ENCODE measurements at places on chromosomes 7 and 10.

- DNase-seq: no peak
Measured at GRCh38 chr7:27262121-27262520, 19.5 kb downstream of the EVX1 start.

- DNase-seq: no peak
Measured at GRCh38 chr10:125451319-125451718, 231.6 kb downstream of the TEX36 start.

DNA sequence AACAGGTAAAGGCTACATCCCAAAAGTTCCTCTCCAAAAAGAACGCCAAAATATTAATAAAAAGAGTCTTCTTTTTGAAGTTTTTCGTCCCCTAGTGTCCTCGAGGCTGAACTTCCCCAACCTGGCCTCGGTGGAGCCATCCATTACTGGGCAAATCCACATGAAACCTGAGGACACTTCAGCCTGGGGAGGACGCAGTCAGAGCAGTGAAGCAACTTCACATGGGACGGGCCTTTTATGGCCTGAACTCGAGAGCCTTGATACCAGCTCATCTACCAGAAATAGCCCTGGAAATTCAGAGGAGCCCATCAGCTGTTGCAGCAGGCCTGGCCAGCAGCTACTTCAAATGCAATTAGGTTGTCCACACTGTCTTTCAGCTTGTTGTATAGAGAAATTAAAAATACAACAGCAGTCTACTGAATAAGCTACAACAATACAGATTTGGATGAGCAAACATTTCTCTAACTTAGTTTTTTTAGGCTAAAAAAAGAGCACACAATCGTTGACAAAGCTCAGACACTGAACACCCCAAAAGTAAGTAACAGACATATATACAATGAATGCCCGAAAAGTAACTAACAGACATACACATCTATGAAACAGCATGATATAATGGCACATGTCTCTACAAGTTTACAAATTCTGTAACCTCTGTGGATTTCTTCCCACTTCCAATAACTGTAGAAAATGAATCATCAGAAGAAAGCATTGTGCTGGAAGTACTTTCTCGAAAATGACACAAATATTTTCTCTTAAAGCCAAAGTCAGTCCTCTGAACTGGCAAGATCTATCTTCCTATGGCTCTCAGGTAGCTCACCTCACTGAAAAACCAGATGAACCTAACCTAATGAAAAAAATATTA lies at the start of gene SVIL:
TSS of gene SVIL (minus strand) at position 208 of the 862 bp plus-strand sequence. CDS start 79,913 bp downstream, outside the sequence.
- no peak for DNase-seq

GRCh38 chr10:118032564-118032963 lies 14.2 kb downstream of the RAB11FIP2 start:
- DNase-seq: no peak

DNA sequence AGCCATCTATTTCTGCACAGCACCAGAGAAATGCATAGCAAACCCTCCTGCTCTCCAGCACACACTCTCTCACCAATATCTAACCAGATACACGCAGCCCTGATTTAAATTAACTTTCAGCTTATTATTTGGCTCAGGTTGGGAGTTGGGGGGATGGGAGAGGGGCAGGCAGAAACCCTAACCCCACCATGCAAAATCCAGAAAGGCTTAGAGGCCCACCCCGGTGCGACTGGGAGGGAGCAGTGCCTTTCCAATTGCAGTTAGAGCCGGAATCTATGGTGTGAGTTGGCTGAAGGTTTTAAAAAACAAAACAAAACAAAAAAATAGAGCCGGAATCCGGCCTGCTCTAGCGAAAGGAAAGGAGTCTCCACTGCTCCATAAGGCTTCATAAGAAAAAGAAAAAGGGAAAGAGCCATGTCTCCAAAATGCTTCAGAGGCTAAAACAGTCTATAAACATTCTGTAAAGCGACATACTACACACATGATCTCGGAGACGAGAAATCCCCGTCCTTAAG lies 2.9 kb downstream of the IGF2BP3 start:
- DNase-seq: no peak

GRCh38 chr7:40697653-40698052 lies 562.8 kb downstream of the SUGCT start:
- DNase-seq: no peak

GRCh38 chr7:65960351-65961074 lies 21.5 kb downstream of the GUSB start:
- no peak for DNase-seq

DNA sequence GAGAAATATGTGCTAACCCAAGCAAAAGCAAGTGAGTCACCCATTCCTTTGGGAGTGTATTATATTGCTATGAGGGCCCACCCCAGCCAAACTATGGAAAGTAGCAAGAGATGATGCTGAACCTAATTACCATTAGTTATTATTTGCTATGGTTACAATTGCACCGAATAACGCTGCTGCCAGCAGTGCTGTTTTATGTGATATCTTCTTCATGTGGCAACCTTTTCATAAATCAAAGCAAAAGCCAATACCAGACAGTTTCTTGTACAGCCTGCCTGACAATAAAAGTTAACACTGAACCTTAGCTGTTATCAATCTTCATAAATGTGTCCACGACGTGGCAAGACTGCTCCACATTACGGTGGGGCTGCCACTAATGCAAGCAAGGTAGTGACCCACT lies 241.7 kb upstream of the PLXNA4 start:
- DNase-seq: no peak

- no peak for DNase-seq
Measured at GRCh38 chr7:156162451-156162850, 350.2 kb upstream of the SHH start.

DNA sequence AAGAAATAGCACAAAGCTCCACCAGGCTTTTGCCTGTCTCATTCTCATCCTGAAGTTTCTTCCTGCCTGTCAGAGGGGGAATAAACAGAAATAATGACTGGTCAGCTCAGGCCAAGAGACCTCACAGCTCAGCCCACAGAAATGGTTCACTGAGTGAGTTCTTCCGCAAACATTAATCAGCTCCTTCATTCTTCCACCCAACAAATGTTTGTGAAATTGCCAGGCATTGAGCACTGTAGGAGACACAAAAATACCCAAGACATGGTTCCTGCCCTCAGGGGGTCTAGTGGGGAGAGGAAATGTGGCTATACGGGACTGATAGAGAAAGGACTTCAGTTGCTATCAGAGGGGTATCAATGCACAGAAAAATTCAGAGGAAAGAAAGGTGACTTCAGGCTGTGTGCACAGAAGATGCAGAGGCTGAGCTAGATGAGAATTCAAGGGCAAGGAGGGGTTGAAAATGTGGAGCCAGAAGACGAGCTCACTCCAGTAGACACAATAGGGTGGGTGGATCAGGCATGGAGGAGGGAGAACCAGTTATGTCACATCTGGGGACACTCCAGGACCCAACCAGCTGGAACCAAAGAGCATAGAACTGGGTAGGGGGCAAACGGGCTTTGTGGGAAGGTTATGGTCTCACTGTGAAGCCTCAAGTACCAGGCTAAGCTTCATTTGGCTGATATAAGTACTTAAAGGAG lies 20.9 kb downstream of the MYOF start:
- no peak for DNase-seq

DNA sequence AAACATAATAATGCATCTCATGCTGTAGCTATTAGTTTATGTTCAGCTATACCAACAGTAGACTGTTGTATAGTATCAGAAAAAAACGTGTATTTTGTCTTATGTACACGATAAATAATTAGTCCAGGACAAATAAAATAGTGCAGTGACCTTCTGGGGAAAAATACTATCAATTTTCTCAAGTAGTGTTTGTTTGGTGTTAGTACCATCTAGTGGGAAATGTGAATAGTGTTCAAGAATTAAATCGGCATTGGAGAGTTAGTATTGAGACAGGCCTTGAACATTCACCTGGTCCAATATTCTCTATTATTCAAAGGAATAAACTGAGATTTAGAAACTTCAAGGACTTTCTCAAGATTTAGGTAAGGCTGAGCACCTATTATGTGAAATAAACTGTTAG lies 21.7 kb upstream of the OR2A5 start:
- DNase-seq: no peak

- DNase-seq: no peak
Measured at GRCh38 chr10:35412900-35413491, 76.7 kb downstream of the CCNY start.

GRCh38 chr7:116727432-116728009 lies 55.5 kb downstream of the MET start:
- no peak for DNase-seq

DNA sequence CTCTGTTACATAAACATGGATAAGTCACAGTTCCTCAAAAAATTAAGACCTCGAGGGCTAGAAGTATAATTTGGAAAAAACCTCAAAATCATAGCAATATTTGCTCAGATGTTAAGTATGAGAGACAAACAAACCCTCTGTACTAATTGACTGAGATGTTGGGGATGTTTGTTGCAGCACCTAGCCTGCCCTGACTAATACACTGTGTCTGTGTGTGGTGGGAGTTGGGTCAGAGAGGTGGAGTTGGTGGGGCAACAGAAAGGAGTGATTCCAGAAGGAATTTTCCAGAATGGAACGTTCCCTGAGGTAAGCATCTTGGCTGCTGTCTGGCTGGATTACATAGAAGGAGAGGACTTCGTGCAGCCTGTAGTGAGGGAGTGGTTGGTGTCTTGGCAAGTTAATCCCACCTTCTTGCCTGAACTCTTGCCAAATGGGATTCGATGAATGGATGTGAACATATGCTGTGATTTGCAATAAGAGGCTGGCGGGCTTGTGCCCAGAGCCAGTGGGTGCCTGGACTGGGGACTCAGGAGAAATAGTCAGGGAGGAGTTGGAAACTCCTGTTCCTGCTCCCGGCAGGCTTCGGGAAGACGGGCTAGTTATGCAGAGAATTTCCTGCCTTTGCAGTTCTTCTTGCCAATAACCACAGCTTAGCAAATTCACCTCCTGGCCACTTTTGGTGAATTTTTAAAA lies 9.3 kb upstream of the FAM180A start:
- no peak for DNase-seq

- no peak for DNase-seq
Measured at GRCh38 chr10:48273741-48274140, 755 bp downstream of the FRMPD2 start.

Data from activated T-cell treated with anti-CD3 and anti-CD28 coated beads for 24 hours (primary cell).